GM12878 (cell line): ENCODE measurements at places on chromosomes 1 and 21. TPM values are rescaled to one million over a fixed set of nuclear protein-coding genes. Genes with fewer than 3 reads are reported as not detected.

Gene SPRR5
- not detected in 2 replicates for total RNA-seq

DNA sequence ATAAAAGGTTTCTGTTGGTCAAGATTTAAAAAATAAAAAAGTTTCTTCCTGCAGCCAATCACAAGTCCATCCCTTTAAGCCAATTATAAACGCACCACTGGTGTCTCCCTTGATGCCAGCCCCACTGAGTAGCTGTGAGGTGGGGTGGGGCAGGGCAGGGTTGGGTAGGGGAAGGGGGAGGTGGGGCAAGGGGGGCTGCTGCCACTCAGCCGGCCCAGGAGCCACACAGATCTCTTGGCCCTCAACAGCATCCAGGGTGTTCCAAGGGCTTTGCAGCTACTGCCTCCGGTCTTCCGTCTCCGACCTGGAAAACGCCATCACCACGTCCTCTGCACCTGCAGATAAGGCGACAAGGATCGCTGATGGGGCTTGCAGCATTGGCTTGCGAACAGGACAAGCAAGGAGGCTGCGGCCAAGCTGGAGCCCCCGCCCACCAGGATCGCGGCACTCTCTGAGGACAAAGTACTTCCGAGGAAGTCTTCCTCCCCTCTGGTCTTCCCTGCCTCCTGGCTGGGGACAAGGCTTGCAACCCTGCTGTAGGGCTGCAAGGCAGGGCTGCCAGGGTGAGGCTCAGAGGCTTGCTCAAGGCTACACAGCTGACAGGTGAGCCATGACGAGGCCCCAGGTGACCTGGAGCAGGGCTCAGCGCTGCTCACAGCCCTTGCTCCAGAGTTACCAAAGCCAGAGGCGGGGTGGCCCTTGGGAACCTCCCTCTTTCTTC, 26.8 kb upstream of the CLSTN1 start:
- DNase-seq = no peak

DNA sequence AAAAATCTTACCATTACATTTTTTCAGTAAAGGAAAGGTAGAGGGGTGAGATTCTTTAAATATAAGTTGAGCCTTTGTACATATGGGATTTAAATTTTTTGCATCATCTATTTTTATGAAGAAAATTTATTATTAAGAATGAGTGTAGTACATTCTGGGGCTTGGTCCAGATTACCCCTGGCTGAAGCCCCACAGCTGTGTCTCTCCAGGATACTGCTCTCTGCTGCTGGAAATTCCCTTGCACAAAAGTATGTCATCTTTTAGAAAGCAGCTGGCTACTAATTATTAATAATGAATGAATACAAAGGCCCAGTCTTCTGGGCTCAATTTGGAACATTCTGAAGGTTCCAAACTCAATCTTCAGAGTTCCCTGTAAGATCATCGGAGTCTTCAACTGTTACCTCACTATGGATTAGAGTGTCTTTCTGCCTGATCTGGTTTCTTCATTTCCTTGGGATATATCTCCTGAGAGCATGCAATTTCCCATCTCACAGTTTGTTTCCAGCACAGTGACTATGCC, 428.6 kb upstream of the BRINP3 start:
- no peak for DNase-seq

Gene KCNJ9
- not detected in 2 replicates for total RNA-seq

- DNase-seq = no peak
These were observed 25.0 kb upstream of the POU3F1 start for GRCh38 chr1:38071312-38072256.

- no peak for DNase-seq
These were observed 26.4 kb downstream of the CD48 start for GRCh38 chr1:160685266-160685665.

GRCh38 chr1:244952280-244952933, 88.1 kb upstream of the HNRNPU start:
- no peak for DNase-seq

Gene PRDM16
- 0.03 and 0.27 TPM in 2 replicates for total RNA-seq

Gene OR2AK2
- total RNA-seq = not detected in 2 replicates

Gene PDC
- not detected in 2 replicates for total RNA-seq

GRCh38 chr1:221289103-221289502, 409.9 kb downstream of the HLX start:
- no peak for DNase-seq

- DNase-seq = peak; percentile 45
These were observed 1.4 kb upstream of the FOXD2 start for GRCh38 chr1:47436304-47436978.

Gene KIRREL1
- 0.05 and 0.15 TPM in 2 replicates for total RNA-seq

DNA sequence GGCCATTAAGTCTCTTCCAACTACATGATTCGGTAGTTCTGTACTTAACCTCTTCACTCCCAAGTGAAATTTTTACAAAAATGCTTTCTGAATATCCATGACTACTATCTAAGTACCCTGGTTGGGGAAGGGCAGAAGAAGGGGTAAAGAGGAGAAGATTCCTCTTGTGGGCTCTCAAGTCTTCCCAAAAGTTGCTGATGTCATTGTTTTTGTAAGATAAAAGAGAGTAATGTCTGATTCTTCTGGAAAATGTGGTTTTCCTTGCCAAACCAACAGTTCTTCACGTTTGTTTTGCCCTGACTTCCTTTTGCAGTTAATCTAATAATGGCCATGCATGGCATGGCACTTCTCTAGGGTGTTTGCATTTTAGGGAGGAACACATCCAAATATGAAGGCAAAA, 34.7 kb upstream of the AK4 start:
- DNase-seq = no peak

GRCh38 chr1:38076038-38076437, 29.4 kb upstream of the POU3F1 start:
- no peak for DNase-seq

Gene NR5A2
- total RNA-seq = 0.21 and 0.26 TPM in 2 replicates

GRCh38 chr1:30606166-30606565, 117.2 kb downstream of the MATN1 start:
- DNase-seq = no peak

GRCh38 chr1:201583663-201584062, 44.7 kb downstream of the NAV1 start:
- no peak for DNase-seq

GRCh38 chr1:37434292-37435225, 39.8 kb upstream of the ZC3H12A start:
- no peak for DNase-seq

Gene TM2D1
- 15.4 and 21.0 TPM in 2 replicates for total RNA-seq

Gene URB2
- total RNA-seq = 22.3 and 24.0 TPM in 2 replicates

- no peak for DNase-seq
These were observed 34.5 kb downstream of the KLHDC7A start for GRCh38 chr1:18515120-18515667.

Gene KLHDC8A
- not detected in 2 replicates for total RNA-seq

GRCh38 chr1:156927215-156928042, 7.0 kb downstream of the LRRC71 start:
- DNase-seq = no peak

Gene SNRPE
- 262 and 287 TPM in 2 replicates for total RNA-seq

DNA sequence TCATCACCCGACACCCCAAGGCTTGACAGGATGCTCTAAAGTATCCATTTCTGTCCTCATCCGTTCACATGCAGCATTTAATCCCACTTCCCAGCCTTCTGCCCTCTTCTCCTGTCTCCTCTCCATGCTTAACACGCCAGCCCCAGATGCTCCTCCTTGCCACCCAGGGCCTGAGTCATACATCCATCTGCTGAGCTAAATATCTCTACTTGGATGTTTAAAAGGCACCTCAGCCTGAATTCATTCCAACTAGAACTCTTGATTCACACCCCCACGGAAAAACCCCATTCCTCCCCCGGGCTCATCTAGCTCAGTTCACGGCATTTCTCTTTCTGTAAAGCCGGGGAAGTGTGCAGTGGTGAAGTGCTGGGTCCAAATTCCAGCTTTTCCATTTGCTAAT, 27.7 kb downstream of the TEX35 start:
- no peak for DNase-seq

GRCh38 chr21:25324666-25325065, 282.6 kb downstream of the MRPL39 start:
- no peak for DNase-seq

- DNase-seq = no peak
These were observed 6.6 kb upstream of the SLC5A9 start for GRCh38 chr1:48215889-48216288.

Gene RIPK4
- 0.05 TPM in 1 of 2 replicates, not detected in the other for total RNA-seq

DNA sequence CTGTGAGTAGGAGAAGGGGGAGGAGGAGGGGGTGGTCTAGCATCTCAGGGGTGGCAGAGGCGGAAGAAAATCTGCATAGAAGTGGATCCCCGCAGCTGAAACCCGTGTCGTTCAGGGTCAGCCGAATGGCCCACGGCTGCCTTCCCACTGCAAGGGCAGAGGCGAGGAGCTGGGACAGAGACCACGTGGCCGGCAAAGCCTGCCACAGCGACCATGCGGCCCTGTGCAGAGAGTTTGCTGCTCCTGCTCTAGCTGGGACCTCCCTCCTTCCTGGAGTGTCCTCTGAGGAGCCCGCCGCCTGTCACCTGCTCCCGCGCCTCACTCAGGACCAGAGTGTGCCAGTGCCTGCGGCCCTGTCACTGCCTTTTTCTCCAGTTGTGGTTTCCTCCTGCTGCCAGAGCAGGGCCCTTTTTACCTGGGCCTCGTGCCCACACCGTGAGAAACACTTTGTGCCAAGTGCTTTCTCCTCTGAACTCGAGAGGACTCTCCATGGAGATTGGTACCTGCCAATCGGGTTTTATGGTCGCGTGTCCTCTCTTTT, 5.4 kb upstream of the TRPM2 start:
- DNase-seq = no peak

DNA sequence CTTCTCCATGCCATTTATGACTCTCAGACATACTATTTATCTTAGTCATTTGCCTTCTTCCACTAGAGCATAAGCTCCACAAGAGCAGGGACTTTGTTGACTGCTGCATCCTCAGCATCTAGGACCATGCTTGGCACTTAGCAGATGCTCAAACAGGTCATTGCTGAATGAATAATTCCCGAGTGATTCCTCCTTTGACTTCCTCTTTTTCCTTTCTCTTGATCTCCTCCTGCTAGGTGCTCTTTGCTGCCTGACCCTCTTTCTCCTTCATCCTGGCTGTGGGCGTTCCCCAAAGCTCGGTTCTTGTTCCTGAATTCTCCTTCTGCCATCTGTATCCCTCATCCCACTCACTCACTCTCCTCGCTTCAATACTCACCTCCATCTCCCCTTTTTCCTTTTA, 23.5 kb downstream of the SYT6 start:
- DNase-seq = no peak

DNA sequence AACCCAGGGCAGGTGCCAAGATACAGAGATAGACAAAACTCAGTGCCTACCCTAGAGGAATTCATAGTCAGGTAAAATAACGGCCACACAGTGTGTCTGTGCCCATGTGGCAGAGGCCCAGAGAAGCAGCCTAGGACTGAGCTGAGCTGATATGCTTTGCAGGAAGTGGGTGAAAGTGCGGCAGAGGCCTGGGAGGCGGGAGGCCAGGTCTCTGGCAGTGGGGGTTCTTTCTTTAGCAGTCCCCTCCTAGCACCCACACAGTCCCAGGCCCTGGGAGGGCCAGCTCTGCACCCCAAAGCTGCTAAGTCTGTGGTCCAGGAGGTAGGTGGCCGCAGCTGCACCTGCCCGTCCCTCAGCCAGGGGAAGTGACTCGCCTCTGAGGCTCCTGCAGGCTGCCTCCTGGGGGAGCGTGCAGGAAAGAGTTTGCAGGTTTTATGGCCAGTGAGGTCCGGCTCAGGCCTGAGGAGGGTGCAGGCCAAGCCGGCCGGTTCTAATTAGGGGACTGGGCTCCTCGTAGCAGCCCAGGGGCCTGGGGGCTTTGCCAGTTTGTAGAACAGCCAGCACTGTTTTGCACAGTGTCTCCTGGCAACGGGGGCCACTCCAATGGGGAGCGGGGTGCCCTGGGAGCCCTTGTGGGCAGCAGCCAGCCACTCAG, 107.9 kb downstream of the SPSB1 start:
- no peak for DNase-seq

- DNase-seq = peak; percentile 5
These were observed 6.0 kb upstream of the DNMT3L start for GRCh38 chr21:44267655-44268142.

DNA sequence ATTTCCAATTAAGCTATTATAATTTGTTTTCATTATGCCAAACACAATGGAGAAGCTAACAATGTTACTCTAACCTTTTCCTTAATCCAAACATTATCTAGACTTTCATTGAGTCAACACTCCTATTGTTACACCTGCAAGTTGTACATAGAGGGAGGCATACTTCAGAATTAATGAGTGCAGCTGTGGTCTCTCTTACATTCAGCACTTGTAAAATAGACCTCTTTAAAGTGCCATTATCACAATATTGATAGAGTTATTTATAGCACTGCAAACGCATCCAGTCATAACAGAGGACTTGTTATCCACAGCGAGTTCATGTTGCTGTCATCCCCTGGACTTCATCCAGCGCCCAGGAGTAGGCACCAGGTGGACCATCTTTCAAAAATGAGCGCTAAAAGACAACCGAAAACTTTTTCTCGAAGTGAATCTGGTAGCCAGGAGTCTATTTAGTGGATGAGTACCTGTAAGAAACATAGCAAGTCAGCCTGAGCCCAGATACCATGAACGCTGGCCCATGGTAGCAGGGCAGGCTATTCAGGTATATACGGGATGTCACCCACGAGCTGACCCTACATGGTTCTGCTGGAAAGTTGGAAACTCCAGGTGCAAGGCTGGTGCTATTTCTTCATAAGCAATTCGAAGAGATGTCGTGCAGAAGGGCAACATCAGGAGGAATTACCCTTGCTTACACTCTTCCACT, 70.6 kb upstream of the NFIA start:
- DNase-seq = no peak

- no peak for DNase-seq
These were observed 4.5 kb downstream of the OVAAL start for GRCh38 chr1:180563026-180563827.

- DNase-seq = no peak
These were observed 115.6 kb downstream of the TNFSF18 start for GRCh38 chr1:172935062-172935592.

Gene PADI1
- total RNA-seq = not detected in 2 replicates

DNA sequence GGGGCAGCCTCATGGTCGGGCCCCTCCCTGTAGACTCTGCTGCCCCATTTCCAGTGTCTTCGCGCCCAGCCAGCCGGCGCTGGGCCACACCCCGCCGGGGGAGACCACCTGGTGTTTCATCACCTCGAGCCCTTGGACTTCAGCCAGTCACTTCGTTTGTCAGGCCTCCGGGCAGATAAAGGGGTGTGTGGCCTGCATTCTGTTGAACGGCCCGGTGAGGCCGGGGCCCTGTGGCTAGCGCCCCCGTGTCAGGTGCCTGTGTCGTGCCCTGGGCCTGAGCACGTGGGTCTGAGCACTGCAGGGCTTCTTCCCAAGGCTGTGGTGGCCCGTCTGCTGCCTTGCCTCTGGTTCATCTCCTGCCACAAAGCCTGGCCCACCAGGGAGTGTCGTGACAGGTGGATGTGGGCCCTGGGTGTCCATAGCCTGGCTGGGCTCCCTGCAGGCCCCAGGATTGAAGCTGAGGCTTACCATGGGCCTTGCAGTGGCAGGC, 65.2 kb upstream of the DIP2A start:
- no peak for DNase-seq

GRCh38 chr1:3689138-3689750, 36.9 kb downstream of the TP73 start:
- DNase-seq = no peak

Gene PTCH2
- 0.87 and 0.96 TPM in 2 replicates for total RNA-seq
